ENCODE measurements at places on chromosomes 3 and 15.

DNA sequence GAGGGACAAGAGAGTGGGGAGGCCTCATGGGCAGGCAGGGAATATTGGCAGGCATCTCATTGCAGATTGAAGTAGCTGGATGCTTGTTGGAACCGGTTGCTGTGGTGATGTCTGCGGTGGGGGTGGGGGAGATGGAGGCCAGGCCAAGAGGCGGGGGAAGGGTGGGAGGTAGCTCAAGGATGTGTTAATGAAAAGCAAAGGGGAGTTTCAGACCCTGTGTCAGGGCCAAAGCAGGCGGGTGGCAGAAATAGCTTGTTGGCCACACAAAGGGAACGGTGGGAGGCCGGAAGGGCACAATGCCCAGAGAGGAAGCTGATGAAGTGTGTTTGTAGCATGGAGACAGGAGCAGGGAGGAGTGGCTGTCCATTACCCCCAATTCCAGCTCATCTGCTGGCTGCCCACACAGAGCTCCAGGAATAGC is 28.0 kb downstream of the CCDC33 start:
- no peak for DNase-seq

GRCh38 chr15:75045332-75046015 is 22.1 kb downstream of the PPCDC start:
- DNase-seq = peak; percentile 93

DNA sequence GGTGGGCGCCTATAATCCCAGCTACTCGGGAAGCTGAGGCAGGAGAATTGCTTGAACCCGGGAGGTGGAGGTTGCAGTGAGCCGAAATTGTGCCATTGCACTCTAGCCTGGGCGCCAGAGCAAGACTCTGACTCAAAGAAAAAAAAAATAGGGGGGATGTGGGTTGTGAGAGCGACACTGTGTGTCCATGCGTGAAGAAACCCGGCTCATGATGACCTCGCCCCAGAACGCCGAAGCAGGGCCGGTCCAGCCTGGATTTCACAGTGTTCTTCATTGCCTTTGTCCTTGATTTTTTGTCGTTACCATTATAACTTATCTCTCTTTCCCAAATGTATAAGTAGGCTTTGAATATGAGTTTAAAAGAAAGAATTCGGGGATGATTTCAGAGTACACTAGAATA is 128.7 kb downstream of the PGPEP1L start:
- DNase-seq = peak; percentile 38

DNA sequence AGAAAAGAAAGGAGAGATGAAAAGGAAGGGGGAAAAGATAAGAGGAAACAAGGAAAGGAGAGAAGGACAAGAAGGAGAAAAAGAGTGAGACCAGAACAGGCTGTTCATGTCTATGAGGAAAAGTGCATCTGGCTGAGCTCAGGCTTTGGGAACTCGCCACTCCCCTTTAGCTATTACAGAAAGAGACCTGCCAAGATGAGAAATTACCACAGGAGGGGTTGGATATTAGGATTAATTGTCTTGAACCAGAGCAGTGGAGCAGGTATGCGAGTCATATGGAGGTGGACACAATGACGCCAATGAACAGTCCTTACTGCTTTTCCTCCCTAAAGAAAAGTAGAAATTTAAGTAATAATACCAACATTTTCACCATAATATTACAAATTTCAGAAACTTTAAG is 577.0 kb upstream of the ARRDC4 start:
- DNase-seq = no peak

- no peak for DNase-seq
Observed at GRCh38 chr15:86001200-86001599, 78.5 kb upstream of the AGBL1 start.

DNA sequence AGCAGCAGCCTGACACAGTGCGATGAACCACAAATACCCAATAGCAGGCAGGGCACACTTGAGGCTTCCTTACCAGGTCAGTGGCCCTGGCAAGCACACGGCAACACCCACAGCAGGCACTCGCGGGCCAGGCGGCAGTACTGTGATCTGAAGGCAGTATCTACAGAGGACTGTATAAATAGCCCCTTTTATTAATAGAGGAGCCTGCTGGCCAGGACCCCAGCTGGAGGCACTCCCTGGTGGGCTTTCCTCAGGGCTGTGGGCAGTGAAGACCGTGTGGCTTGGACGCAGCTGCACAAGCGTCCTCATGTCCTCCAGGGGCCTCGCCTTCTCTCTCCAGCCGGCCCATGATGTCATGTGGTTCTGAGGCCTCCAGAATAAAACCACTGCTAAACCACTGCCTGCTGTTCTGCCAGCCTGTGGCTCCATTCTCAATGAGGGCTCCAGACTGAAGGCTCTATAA is 44.1 kb downstream of the LRIG1 start:
- DNase-seq = no peak

GRCh38 chr3:94374439-94375161 is 311.7 kb downstream of the NSUN3 start:
- DNase-seq = no peak

DNA sequence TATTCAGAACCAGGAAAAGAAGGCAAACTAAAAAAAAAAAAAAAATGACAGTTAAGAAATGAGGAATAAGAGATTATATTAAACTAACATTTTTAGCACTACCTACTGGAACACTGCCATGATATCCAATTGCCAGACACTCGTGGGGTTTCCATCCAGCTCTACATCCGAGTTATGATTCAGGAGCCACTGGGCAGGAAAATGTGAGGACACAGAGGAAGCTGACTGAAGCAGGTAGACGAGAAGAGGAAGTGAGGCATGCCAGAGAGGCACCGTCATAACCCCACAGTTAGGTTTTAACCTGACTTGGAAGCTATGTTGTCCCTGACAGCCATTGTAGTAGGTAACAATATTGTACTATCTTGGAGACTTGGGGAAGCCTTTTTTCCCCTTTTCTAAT is 495.0 kb downstream of the NLGN1 start:
- no peak for DNase-seq

- DNase-seq = no peak
Observed at GRCh38 chr15:89885611-89886010, 8.2 kb downstream of the AP3S2 start.

DNA sequence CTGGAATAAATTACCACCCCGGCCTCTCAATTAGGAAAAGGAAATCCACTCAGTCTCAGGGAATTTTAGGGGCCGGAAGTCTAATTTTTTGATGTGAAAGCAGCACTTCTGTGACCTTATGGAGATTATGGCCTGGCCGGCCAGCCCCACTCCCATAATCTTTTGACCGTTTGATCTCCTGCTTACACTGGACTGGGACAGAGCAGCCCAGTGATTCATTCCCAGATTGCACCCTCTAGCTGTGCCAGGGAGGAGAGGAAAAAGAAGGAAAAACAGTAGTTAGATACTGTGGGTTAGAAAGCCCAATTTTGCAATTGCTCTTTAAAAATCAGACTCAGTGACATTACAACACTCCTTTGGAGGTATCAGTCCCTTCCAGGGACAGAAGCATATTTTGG is 32.4 kb downstream of the GJD2 start:
- DNase-seq = no peak

GRCh38 chr3:184234224-184234623 is 4.8 kb downstream of the VWA5B2 start:
- no peak for DNase-seq

- peak; percentile 80 for DNase-seq
Observed at GRCh38 chr3:196219194-196219969, 3.0 kb downstream of the SLC51A start.

GRCh38 chr3:62562017-62562416 is 188.7 kb upstream of the FEZF2 start:
- DNase-seq = no peak

- no peak for DNase-seq
Observed at GRCh38 chr15:77416954-77417353, 3.0 kb downstream of the PEAK1 start.

DNA sequence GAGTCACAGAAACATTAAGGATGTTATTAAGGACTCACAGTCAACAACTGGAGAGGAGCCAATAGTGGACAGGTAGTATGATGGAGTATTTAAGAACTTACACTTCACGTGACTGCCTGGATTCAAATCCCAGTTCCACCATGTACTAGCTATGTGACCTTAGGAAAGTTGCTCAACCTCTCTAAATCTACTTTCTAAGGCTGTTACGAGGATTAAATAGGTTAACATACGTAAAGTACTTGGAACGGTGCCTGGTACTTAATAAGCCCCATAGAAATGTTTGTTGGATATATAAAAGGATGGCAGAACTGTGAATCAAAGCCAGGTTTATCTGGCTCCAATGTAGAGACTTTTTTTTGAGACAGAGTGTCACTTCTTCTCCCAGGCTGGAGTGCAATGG is 24.4 kb downstream of the THRB start:
- DNase-seq = no peak

DNA sequence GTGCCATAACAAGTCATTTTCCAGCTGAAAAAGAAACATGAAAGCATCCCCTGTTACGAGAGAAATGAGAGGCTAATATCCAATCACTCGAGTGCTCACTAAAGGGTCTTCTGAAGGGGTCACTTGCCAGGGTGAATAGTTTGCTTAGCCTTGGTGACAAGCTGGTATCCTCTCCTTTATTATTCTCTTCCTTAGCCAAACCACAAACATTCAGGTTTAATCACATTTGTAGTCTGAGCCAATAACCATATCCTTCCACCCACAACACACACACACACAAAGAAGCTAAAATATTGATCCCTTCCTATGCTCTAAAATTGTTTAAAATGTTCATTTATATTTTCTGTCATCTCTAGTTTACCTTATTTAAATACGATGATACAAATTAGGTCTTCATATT is 240.5 kb upstream of the TMCO5A start:
- no peak for DNase-seq

DNA sequence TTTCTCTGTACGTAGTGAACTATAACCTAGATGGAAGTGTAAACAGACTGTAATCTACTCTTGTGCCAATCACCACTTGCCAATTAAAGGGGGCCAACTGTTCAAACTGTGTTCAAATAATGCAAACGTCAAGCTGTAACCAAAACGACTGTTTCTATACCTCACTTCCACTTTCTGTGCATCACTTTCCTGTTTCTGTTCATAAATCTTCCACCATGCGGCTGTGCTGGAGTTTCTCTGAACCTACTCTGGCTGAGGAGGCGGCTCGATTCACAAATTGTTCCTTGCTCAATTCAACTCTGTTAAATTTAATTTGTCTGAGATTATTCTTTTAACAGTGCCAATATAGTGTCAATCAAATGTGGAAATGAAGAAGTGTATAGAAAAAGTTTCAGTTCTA is 206.7 kb upstream of the TBC1D5 start:
- DNase-seq = no peak

- no peak for DNase-seq
Observed at GRCh38 chr3:10599444-10599843, 94.1 kb upstream of the ATP2B2 start.

GRCh38 chr3:52880474-52880873 is 16.9 kb downstream of the STIMATE start:
- DNase-seq = peak; percentile 41

GRCh38 chr3:172580680-172581401 is 57.6 kb upstream of the TNFSF10 start:
- DNase-seq = peak; percentile 64

DNA sequence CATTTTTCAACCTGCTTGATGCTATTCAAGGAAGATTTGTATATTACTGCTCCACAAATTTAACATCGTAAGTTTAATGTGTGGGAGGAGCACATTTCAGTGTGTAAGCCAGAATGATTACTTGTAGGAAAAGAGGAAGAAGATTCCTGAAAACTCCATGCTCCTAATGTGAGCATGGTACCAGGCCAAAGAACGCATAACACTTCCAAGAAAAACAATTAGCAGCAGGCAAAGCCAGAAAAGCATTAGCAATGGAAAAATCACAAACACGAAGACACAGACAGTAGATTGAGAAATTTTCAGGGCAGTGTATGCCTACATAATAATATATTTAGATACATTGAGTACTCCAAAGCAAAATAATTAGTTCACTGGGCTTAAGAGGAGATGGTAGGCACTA is 96.6 kb upstream of the CBLB start:
- DNase-seq = no peak

GRCh38 chr15:90388462-90389380 is 679 bp downstream of the IQGAP1 start:
- peak; percentile 66 for DNase-seq

- no peak for DNase-seq
Observed at GRCh38 chr3:140219291-140219690, 284.3 kb downstream of the CLSTN2 start.

GRCh38 chr3:134654031-134654430 is 3.2 kb upstream of the KY start:
- DNase-seq = no peak

GRCh38 chr15:33858836-33859235 is 109.5 kb upstream of the CHRM5 start:
- no peak for DNase-seq

DNA sequence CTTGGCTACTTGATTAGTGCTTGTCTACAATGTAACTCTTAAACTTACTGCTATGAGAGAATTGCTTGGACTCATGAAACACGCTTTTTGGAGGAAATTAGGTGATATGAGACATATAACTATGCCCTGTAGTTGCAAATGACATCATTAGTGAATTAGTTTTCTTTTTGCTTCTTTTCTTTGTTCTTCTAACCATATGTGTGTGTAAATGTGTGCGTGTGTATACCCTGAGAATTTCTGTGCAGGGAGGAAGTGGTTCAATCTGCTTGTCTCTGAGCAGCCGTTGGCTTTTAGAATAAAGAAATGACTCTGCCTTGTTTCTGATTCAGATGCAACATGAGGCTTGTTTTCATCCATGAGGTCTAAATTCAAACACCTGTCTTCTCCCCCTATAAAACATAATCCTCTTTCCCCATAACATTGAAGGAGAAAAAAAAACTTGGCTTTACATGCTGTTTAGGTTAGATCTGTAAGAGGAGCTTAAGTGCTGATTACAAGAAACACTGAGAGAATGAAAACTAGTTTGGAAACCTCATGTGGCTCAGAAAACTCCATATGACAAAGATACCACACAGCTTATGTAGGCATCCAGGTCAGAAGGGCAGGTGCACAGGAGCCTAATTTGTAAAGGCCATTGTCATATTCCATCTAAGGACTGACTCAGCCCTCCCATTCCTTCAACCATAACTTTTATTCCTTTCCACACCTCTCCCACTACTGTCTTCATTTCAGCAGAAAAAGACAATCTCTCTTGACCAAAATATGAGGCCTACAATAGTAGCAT is 30.5 kb upstream of the BLM start:
- DNase-seq = peak; percentile 95

DNA sequence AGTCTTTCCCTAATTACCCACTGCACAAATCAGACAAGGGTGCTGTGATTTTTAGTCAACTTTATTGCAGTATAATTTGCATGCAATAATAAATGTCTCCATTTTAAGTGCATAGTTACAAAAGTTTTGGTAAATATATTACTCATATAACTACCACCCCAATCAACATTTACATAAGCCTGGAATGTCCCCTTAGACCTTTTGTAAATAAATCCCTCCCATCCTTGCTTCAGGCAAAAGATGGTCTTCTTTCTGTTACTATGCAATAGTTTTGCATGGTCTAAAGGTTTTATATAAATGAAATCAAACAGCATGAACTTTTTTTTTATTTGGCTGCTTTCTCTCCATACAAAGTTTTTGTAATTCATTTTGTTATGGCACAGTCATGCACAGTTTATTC is 235.4 kb downstream of the PYDC2 start:
- DNase-seq = no peak

DNA sequence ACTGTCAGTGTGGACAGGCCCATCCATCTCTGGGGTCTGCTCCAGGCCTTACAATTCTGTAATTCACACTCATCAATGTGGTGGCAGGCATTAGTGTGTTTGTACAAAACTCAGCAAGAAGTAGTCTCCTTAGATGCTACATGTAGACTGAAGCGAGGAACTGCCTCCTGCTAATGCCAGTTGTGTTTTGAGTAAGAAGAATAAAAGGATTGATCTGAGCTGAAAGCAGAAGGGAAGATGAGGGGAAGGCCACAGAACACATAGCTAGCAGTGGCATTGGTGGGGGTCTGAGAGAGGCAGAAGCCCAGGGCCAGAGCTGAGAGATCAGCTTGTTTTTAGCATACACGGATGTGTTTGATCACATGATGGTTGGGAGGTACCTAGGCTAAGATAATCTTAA is 144.1 kb downstream of the TIGIT start:
- DNase-seq = no peak

All from GM12865 (cell line).